ENCODE measurements at places on chromosomes 7 and 10. TPM values are rescaled to one million over a fixed set of nuclear protein-coding genes. Genes with fewer than 3 reads are reported as not detected.

DNA sequence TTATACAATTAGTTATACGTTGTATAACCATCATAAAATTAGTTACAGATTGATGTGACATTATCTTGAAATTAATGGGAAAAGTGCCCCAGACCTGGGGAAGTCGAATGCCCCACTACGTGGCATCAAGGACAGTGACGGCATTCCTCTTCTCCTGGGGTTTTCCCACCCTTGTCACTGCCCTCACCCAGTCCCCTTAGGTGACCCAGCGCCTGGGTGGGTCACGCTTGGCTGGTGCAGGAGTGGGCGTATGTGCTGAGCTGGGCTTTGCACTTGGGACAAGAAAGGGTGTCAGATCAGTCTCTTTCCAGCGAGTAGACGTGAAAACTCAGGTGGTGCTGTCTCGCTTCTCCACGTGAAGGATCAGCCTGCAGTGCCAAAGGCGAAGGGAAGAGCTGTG lies 7.6 kb downstream of the FOXK1 start:
- DNase-seq = no peak
- H3K36me3 ChIP-seq = no peaks in the 10 kb centered on the region
- peaks cover 70% of the 10 kb centered on the region for H3K4me1 ChIP-seq

GRCh38 chr7:22566176-22566575 lies 66.2 kb upstream of the STEAP1B start:
- DNase-seq = no peak
- H3K27me3 ChIP-seq = no peaks in the 10 kb centered on the region
- H3K27ac ChIP-seq = peak overlapping the region; percentile 14
- H3K4me3 ChIP-seq = no peak overlapping the region

- H3K27ac ChIP-seq = no peak overlapping the region
- H3K4me3 ChIP-seq = no peak overlapping the region
- no peaks in the 10 kb centered on the region for H3K4me1 ChIP-seq
- H3K36me3 ChIP-seq = no peaks in the 10 kb centered on the region
- H3K27me3 ChIP-seq = no peaks in the 10 kb centered on the region
Observed at GRCh38 chr7:70668606-70669358, 463.2 kb upstream of the GALNT17 start.

DNA sequence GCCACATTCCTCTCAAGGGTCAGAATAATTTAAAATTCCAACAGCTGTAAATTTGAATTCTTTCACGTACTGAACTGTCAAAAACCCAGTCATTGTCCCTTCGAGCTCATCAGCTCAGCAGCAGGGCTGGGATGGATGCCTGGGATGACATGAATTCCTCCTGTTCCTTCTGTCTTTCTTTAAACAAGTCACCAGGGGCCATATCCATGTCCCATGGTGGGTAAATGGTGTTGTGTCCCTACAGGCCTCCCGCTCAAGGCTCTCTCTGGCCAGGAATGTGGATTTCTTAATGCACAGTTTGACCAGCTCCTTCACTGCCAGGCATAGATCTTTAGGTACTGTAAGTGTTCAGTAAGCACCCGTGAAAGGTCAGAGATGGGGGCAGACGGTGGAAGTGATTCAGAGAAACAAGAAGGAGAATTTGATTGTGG lies 13.8 kb upstream of the TECPR1 start:
- no peak overlapping the region for H3K4me3 ChIP-seq
- H3K27ac ChIP-seq = no peak overlapping the region
- H3K36me3 ChIP-seq = peaks cover 8% of the 10 kb centered on the region

DNA sequence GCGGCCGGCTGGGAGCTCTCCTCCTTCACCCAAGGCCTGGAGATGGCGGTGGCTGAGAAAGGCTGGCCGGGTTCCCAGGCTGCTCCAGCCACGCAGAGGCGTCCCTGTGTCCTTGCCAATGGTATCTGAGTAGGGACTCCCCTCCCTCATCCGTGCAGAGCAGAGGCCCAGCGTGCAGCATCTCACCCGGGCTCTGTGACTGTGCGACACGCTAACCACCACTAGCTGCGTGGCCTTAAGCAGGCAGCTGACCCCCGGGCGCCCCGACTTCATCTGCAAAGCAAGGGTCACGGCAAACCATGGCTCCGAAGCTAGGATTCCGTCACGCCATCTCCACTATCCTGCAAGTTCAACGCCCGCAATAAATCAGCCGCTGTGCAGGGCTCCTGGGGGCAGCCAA lies 47.2 kb upstream of the TNRC18 start:
- no peaks in the 10 kb centered on the region for H3K27me3 ChIP-seq
- no peaks in the 10 kb centered on the region for H3K4me1 ChIP-seq
- H3K27ac ChIP-seq = no peak overlapping the region
- H3K36me3 ChIP-seq = no peaks in the 10 kb centered on the region

DNA sequence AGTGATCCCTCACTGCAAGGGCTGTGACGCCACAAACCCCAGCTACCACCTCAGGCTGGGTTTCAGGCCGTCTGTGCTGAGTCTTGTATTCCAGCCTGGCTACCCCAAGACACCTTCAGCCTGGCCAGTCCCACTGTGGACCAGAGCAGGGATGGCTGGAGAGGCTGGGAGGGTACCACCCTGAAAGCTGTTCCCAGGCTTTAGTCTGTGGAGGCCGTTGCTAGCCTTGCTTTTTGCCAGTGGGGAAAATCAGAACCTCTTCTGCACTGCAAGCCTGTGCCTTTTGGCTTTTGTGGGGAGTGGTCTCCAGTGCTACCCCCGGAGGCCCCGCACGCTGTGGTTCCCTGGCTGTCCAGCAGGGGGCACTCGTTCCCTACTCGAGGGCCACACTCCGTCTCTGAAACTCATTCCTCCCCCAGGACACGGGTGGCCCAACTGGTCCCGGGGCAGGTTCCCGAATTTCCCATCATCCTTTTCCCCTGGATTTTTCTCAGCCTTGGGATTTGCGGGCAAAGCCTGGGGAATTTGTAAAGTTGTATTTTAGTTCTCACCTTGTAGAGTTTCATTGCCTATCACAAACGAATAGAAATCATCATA lies 128.4 kb upstream of the BTBD16 start:
- peaks cover 46% of the 10 kb centered on the region for H3K36me3 ChIP-seq
- peak overlapping the region; percentile 21 for H3K27ac ChIP-seq
- DNase-seq = no peak

DNA sequence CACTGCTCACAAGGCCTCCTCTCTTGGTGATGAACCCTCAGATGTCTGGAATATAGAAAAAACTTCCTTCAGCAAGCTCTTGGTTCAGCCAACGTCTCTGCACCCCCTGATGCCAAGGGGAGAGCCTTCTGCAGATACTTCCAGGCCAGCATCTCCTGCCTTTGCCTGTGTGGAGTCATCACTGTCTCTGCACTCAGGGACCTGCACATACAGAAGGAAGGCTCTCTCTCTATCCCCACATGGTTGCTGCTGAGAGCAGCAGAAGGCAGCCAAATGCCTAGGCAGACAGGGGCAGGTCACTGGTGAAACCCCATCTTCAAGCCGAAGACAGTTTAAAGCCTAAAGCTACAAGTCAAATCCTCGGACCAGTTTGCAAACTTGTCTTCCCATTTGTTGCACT lies 137.6 kb downstream of the WDR11 start:
- no peak for DNase-seq
- no peak overlapping the region for H3K4me3 ChIP-seq
- no peak overlapping the region for H3K27ac ChIP-seq
- no peaks in the 10 kb centered on the region for H3K36me3 ChIP-seq

DNA sequence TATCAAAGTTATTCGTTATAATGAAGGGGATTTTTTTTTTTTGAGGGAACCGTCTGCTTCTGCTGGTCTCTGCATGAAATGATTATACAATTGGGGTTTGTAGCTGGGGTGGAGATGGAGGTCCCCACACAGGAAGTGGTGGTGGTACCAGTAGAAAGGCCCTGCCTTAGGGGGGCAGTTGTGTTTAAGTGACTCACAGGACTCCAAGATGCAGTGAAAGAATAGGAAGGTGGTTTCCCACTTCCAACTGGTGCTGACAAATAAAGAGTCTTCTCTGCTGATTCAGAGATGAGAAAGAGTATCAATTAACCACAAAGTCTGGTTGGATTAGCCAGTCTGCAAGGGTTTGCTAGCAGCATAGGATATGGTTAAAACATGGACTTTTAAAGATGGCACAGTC lies 376.0 kb downstream of the SORCS3 start:
- no peak overlapping the region for H3K27ac ChIP-seq
- no peaks in the 10 kb centered on the region for H3K36me3 ChIP-seq
- DNase-seq = no peak
- H3K4me1 ChIP-seq = no peaks in the 10 kb centered on the region
- no peak overlapping the region for H3K4me3 ChIP-seq

DNA sequence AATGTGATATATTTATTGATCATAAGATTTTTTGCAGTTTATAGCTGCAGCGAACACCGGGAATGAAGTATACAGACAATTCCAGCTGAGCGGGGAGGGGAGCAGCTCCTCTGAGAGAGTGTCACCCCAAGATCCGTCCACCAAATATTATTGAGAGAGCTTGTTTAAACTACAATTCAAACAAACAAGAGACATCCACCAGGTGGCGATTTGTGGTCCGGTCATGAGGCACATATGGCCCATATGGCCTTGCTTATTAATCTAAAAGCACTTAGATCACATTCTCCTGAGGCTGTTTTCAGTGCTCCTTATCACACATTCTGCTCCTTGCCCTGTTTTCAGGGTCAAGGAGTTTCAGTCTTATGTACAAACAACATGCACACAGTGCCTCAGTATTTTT lies 83.1 kb downstream of the THSD7A start:
- no peak overlapping the region for H3K4me3 ChIP-seq
- no peaks in the 10 kb centered on the region for H3K27me3 ChIP-seq
- no peak for DNase-seq
- H3K4me1 ChIP-seq = peaks cover 6% of the 10 kb centered on the region
- no peak overlapping the region for H3K27ac ChIP-seq

DNA sequence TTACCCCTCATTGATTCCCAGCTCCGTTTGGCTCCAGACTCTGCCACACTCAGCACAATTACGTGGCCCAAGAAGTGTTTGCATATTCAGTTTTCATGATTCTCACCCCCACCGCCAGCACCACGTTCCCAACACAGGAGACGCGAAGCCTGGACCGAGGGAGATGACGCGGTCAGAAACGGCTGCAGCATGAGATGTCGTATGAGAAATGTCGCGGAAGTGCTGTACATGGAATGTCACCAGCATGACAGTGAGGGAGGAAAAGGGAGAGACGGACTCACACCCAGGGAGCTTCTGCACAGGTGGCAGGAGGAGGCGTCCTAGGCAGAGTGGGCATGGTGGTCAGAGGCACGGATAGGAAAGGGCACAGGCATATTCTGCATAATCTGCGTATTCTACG lies 188.3 kb downstream of the WDR37 start:
- no peak for DNase-seq
- H3K36me3 ChIP-seq = no peaks in the 10 kb centered on the region
- no peak overlapping the region for H3K4me3 ChIP-seq
- H3K27ac ChIP-seq = no peak overlapping the region

GRCh38 chr10:101959346-101959916 lies 96.5 kb downstream of the ARMH3 start:
- H3K4me1 ChIP-seq = peaks cover 4% of the 10 kb centered on the region
- H3K27me3 ChIP-seq = no peaks in the 10 kb centered on the region
- H3K4me3 ChIP-seq = no peak overlapping the region
- DNase-seq = no peak

GRCh38 chr10:75616874-75617478 lies 185.6 kb downstream of the LRMDA start:
- DNase-seq = no peak
- no peak overlapping the region for H3K4me3 ChIP-seq
- peaks cover 27% of the 10 kb centered on the region for H3K4me1 ChIP-seq
- no peaks in the 10 kb centered on the region for H3K36me3 ChIP-seq

- H3K4me3 ChIP-seq = no peak overlapping the region
- no peak for DNase-seq
- no peak overlapping the region for H3K27ac ChIP-seq
- H3K27me3 ChIP-seq = no peaks in the 10 kb centered on the region
- H3K36me3 ChIP-seq = no peaks in the 10 kb centered on the region
Observed at GRCh38 chr7:42617806-42618457, 293.9 kb downstream of the C7orf25 start.

GRCh38 chr10:62819141-62819920 lies 3.2 kb upstream of the EGR2 start:
- peaks cover 43% of the 10 kb centered on the region for H3K27me3 ChIP-seq
- DNase-seq = no peak
- H3K36me3 ChIP-seq = no peaks in the 10 kb centered on the region
- H3K4me1 ChIP-seq = peaks cover 42% of the 10 kb centered on the region

GRCh38 chr7:40891232-40891631 lies 756.4 kb downstream of the SUGCT start:
- no peak overlapping the region for H3K4me3 ChIP-seq
- no peak for DNase-seq
- no peaks in the 10 kb centered on the region for H3K36me3 ChIP-seq
- H3K27ac ChIP-seq = no peak overlapping the region

- no peak for DNase-seq
- no peaks in the 10 kb centered on the region for H3K27me3 ChIP-seq
- H3K27ac ChIP-seq = no peak overlapping the region
- H3K4me1 ChIP-seq = no peaks in the 10 kb centered on the region
- H3K4me3 ChIP-seq = no peak overlapping the region
Observed at GRCh38 chr10:34178756-34179155, 636.3 kb downstream of the PARD3 start.

GRCh38 chr10:112279433-112279832 lies 3.8 kb upstream of the TECTB start:
- H3K4me1 ChIP-seq = no peaks in the 10 kb centered on the region
- no peaks in the 10 kb centered on the region for H3K27me3 ChIP-seq
- H3K36me3 ChIP-seq = no peaks in the 10 kb centered on the region

DNA sequence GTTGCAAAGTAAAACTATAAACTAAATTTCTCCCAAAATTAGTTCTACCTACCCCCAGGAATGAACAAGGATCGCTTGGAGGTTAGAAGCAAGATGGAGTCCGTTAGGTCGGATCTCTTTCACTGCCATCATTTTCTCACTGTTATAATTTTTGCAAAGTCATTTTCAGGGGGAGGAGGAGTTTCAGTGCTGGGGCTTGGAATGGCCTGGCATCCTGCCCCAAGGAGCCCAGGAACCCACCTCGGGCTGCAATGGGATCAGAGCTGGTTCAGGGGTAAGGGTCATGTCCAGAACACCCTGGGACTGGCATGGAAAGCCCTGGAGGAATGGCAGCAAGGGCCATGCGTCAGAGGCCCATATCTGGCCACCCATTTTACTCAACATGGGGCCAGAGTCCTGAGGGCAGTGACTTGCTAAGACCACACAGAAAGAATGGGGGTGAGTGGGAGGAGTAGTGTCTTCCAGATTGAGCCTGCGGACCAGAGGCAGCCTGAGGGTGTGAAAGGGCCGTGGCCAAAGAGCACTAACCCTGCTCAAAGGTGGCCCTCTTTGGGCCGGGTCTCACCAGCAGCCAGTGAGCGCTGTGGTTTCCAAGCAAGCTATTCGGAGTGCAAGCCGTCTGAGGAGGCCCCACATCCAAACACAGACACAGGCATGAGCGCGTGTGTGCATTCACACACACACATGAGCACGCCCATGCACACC lies 31.8 kb downstream of the GPRIN2 start:
- H3K36me3 ChIP-seq = no peaks in the 10 kb centered on the region
- DNase-seq = peak; percentile 51
- peaks cover 11% of the 10 kb centered on the region for H3K27me3 ChIP-seq

- no peaks in the 10 kb centered on the region for H3K27me3 ChIP-seq
- no peaks in the 10 kb centered on the region for H3K36me3 ChIP-seq
- DNase-seq = no peak
- H3K27ac ChIP-seq = peak overlapping the region; percentile 5
- H3K4me1 ChIP-seq = peaks cover 3% of the 10 kb centered on the region
Observed at GRCh38 chr10:82942286-82943099, 1067.5 kb downstream of the NRG3 start.

WDFY4 gene
- total RNA-seq = 44.4 TPM

CDK13 gene
- total RNA-seq = 53.2 TPM

TBX20 gene
- 0.65 TPM for total RNA-seq

LIPK gene
- not detected for total RNA-seq

TAS2R5 gene
- 2.2 TPM for total RNA-seq

BRAT1 gene
- total RNA-seq = 24.4 TPM

RPP30 gene
- 28.2 TPM for total RNA-seq

RBP3 gene
- total RNA-seq = not detected

MAP3K8 gene
- 34.0 TPM for total RNA-seq

LZTS2 gene
- total RNA-seq = 52.6 TPM
